NCI-H460 (cell line): ENCODE measurements at places on chromosomes 5 and 9. TPM values are rescaled to one million over a fixed set of nuclear protein-coding genes. Genes with fewer than 3 reads are reported as not detected.
A peak's percentile ranks its signal among the peaks of the same experiment; 100 is the strongest.

Gene CDKN2AIPNL
- total RNA-seq: 50.2 and 54.7 TPM in 2 replicates

Gene ISOC1
- 29.8 and 30.9 TPM in 2 replicates for total RNA-seq

Gene ANKRD34B
- total RNA-seq: not detected in 2 replicates

Gene ACOT12
- not detected in 2 replicates for total RNA-seq

Gene ALDH1A1
- 155 and 158 TPM in 2 replicates for total RNA-seq

DNA sequence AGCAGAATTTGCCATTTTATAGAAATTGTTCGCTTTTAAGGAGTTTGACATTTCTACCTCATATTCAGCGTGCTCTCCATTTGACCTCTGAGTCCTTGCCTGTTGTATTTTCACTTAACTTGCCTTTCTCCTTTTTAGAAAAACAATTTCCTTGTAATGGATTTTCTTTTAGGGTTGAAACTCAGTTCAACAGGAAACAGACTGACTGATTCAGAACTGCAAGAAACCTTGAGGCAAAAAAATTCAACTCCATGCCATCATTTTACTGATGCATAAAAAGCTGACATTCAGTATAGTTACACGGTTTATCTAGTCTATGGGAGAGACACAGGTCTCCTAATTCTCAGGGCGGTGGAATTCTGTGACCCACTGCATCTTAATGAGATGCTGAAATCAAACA, 59.8 kb downstream of the MRPS30 start:
- DNase-seq: no peak

GRCh38 chr9:98860871-98861293, 53.4 kb downstream of the GALNT12 start:
- peak; percentile 56 for DNase-seq

- no peak for DNase-seq
Measured at GRCh38 chr5:14900693-14901461, 29.3 kb upstream of the ANKH start.

DNA sequence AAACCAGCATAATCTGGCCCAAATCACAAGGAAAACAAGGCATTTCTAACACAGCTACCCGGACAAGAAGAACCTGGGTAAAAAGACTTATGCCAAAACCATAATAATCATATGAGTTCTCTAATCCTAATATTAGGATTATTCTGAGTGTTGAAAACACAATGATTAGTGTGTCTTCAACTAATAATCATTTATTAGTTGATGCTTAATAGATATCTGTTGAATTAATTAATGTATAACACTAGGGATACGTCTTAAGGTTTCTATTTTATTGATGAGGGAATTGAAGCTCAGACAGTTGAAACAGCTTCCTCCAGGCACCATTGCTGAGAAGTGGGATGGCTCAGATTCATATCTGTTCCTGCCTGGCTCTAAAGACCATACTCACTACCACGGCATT, 112.2 kb downstream of the DOCK2 start:
- no peak for DNase-seq

DNA sequence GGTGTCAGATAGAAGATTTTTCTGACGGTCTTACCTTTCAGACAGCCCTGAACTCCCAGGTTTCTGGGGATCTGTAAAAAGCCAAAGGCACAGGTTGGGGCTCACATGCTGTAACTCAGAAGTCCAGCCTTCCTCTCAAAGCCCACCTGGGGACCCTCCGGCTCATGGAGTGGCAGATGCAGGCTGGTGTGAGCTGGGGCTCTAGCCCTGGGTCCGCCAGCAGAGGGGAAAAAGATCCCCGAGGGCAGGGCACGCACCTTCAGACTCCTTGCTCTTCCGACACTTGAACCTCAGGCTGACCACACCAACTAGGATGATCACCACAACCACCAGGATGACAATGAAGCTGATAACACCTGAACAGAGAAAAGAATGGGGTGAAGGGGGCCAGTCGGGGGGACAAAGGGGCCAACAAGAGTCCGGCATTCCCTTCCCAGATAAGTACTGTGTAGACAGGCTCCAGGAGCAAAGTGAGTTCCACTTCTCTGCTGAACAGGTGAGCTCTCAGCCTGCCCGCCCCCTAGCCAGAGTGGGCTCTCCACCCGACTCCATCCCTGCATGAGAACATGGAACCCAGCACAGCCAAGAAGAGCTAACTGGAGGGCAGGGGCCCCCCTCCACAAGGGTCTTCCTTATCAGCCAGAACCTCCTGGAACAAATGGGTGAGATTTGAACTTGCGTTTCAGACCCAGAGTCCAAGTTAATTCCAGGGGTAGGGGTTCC, 7.8 kb downstream of the ECSCR start:
- DNase-seq: no peak

DNA sequence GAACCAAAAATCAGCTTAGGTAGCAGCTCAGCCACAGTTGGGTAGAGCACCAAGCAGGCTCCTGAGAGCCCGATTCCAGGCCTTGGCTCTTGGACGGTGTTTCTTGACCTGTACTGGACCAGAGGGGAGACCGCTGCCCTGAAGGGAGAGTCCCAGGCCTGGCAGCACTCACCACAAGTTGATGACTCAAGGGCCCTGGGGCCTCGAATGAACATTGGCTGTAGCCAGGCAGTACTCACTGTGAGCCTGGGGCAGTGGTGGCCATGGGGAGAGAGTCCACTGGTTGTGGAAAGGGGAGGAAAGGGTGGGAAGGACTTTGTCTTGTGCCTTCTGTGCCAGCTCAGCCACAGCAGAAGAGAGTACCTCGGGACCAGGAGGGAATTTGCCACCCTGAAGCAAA, 166.1 kb downstream of the EDIL3 start:
- no peak for DNase-seq

DNA sequence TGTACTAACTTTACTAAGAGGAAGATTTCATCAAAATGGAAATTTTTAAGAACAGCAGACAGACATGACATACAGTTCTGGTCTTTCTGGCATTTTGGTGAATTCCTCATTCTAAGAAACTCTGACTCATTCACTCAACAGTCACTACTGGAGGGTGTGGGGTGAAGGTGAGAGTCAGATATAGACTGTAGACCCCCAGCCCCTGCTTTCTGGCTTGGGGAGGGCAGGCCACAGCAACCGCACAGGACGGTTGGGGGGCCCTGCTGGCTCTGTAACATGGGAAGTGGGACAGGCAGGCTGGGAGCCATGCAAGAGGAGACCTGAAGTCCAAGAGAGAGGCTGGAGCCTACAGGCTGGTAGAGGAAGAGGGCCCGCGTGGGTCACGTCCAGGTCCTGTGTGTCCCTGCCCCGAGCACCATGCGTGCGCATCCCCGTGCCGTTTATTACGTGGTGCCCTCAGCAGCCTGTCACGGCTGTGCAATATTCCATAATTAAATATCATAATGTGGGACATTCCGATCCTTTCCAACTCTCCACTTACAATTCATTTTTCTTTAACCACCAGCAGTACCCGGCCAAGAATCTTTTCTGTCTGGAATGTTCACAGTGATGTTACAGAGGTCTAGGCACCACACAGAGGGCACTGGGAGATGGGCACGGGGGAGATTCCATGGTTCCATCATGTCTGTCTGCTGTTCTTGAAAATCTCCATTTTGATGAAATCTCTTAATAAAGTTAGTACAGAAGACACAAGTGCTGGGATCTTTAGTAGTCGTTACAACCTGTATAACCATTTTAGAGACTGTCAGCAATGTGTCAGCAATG, 75.5 kb downstream of the SEMA4D start:
- no peak for DNase-seq

- DNase-seq: no peak
Measured at GRCh38 chr9:129404621-129405020, 216.3 kb downstream of the C9orf50 start.

GRCh38 chr5:156444753-156445291, 117.9 kb downstream of the SGCD start:
- DNase-seq: no peak

DNA sequence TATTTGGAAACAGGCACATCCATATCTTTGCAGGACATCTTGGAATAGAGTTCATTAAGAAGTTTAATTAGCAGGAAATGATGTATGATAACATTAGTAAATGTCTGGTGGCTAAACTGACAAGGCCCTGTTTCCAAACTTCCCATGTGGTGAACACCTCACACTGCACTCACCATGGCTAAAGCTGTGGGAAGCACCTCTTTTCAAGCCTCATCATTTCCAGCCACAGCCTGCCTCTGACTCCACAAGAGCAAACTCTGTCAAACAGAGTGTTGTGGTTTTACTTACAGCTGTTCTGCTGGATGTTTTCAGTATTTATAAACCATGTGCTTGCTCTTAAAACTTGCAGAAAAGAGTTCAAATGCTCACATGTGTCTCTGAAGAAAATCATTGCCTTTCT, 14.9 kb upstream of the NDUFB6 start:
- DNase-seq: no peak

- DNase-seq: no peak
Measured at GRCh38 chr5:111513131-111513520, 791 bp upstream of the STARD4 start.

DNA sequence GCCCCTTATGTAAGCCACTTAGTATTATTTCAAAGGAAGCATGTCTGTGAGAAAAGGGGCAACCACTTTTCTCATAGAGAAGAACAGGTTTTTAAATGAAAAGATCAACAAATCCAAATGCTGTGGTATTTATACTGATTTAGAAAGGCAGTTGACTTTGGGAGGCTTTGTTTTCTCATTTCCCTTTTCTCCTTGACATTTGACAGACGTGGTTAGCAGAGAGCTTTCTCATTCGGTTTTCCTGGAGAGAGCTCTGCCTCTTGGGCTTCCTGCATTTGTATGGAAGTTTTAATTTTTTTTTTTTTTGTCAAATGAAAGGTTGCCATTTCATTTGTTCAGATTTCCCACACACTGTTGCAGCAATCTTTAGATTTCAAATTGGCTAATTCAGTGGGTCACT, 62.5 kb downstream of the EXOSC2 start:
- no peak for DNase-seq

DNA sequence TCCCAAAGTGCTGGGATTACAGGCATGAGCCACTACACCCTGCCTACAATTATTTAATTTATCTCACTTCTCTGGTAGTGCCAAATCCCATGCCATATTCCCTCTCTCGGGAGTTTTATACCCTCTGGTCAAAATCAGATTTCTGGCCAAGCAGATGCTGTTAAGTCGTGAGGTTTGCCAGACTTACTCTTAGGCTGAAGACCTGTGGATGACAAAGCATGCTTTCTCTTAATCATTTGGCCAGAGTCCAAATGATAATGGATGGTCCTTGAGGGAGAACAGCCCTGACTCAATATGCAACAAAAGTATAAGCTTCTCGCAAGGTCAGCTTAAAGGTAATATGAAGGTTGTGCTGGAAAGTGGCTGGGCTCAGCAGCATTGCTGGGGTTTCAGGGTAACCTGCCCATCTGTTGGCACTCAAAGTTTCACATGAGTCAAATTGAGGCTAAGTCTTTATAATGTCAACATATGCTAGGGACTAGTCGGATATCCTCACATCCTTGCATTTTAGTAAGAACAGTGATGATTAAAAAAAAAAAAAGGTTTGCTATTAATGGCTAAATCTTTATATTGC, 280.1 kb downstream of the KIF4B start:
- DNase-seq: no peak

DNA sequence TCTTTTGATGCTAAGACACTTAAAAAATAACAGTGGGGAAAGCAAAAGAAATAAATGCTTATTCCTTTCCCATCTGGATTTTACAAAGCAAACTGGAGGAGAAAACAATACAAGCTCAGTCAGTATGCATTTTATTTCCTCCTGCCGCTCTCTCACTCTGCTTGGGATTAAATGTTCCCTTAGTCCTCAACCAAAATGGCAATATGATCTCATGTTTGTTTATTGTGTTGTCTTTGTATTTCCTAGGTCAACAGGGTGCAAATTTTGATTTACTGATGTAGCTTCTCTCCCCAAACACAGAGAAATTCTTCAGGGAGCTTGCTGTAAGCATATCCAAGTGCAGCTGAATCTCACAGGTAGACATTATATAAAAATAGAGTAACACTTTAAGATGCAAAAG, 92.1 kb upstream of the ERBIN start:
- no peak for DNase-seq

GRCh38 chr5:3778000-3778550, 182.4 kb downstream of the IRX1 start:
- no peak for DNase-seq

GRCh38 chr9:75979362-75979761, 88.9 kb downstream of the PCSK5 start:
- DNase-seq: peak; percentile 30

GRCh38 chr5:38670878-38671277, 114.4 kb upstream of the LIFR start:
- no peak for DNase-seq

DNA sequence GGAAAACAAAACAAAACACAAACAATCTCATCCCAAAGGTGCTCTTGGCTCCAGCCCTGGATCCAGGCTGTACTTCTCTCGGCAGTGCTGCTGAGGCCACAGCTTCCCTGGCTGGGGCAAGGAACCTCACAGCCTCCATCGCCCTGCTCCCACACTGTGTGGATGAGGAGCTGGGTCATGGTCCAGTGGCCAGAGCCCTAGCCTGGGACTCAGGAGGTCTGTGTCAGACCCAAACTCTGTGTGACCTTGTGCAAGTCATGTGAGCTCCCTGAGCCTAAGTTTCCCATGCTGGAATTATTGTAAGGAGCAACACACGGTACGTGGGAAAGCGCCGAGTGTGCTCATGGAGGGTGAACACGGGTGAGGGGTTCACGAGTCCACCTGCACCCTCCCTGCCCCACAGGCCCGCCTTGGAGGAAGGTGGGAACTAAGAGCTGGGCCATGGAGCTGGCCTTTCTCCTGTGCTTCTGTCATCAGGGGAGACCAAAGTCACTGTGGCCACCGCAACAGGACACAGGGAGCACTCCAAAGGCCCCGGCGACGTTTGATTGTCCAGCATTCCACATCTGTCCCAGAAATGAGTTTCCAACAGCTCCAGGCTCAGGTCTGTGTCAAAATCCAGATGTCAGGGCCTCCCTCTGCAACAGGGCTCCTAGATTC, 26.2 kb upstream of the SMU1 start:
- no peak for DNase-seq

DNA sequence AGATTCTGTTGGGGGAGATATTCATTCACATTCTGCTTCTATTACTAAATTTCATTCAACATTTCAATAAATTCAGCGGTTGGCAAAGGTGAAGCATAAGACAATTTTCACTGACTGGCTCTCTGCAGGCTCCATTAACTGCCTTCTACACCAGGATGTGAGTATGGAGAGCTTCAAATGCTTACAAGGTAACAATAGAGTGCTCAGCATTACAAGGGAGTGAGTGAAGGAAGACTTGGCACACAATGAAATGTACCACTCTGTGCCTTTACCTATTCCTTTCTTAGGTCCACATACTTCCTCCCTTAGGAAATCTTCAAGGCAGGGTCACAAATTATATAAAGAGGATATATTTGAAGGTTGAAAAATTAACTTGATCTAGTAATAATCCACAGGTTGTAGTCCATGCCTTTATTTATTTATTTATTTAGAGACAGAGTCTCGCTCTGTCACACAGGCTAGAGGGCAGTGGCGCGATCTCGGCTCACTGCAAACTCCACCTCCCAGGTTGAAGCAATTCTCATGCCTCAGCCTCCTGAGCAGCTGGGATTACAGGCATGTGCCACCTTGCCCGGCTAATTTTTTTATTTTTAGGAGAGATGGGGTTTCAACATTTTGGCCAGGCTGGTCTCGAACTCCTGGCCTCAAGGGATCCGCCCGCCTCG, 76.6 kb upstream of the FAM169A start:
- DNase-seq: no peak
